ENCODE measurements at places on chromosomes 6 and 20.

DNA sequence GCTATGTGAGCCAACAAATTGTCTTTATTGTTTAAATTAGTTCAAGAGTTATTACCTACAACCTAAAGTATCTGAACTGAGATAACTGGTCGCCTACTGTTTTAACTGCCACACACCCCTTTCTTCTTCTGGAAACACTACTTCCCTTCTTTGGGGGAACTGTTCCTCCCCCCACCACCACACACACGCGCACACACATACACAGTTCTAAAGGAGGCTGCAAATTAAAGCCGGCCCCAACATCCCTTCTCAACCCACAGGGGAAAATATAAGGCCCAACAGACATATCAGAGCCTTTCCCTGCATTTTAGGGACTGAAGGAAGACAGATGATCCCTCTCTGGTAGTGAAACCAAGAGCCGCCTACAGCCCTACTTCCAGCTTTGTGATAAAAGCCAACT, 348.0 kb upstream of the JARID2 start:
- no peak for DNase-seq

DNA sequence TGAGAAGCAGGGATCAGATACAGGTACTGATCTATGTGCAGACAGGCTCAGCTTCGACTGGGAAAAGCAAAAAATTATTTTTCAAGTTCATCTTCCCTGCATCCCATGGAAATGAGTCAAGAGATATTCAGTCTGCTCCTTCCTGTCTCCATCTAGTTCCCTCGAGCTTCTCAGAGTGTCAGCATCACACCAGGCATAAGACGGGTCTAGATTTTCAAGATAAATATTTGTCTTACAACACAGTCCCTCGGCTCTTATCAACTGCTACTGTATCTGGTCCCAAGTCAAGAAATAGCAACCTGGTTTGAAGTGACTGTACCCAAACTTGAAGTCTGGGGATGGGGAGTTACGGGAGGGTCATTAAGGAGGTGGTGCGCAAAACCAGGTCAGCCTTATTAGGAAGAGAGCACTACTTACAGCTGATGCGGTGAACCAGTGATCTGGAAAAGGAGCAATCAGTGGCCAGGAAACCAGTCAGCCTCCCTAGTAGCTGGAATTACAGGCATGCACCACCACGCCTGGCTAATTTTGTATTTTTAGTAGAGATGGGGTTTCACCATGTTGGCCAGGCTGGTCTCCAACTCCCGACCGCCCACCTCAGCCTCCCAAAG, 29.7 kb downstream of the ZMYND8 start:
- DNase-seq, result no peak

- peak; percentile 51 for DNase-seq
Observed at GRCh38 chr20:20780127-20780824, 67.8 kb upstream of the RALGAPA2 start.

GRCh38 chr6:39706819-39707335, 18.3 kb downstream of the KIF6 start:
- DNase-seq, result no peak

- no peak for DNase-seq
Observed at GRCh38 chr20:26295006-26295405, 598.4 kb upstream of the ZNF337 start.

DNA sequence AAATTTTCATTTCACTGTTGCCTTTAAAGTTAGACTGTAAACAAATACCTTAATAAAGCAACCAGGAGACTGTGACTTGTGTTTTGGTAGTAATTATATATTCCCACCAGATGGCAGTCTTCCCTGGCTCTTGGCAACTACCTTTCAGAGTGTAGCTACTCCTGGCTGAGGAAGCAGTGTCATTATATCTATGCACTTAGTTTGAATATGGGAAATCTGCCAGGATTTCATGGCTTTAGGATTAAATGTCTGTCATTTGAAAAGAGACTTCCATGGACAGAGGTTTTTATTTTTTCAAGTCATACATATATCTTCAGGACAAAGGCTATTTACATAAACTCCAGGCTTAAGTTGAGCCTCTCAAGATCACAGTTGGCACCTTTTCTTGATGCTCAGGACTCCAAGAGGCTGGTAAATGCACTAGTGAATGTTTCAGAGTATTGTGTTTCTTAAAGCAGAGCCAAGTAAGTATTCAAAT, 160.1 kb downstream of the C6orf58 start:
- peak; percentile 58 for DNase-seq

DNA sequence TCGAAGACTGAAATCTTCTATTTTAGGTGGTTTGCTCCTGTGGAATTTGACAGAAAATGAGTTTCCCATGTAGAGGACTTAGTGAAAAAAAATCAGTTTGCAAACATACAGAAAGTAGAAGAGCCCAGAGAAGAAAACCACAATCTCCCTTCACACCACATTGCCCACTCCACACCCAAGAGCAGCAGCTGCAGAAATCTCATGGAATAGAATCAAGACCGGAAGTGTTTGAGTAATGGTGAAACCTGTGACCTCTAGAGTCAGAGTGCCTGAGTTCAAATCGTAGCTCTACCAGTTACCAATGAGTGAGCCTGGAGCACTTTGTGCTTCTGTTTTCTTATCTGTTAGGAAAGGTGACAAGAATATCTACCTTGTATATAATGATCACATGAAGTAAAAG, 4.6 kb downstream of the SIRPG start:
- no peak for DNase-seq
